ENCODE measurements at places on chromosomes 12 and 14.

GRCh38 chr12:50999093-50999492 is 27.1 kb downstream of the SLC11A2 start:
- no peak for DNase-seq

DNA sequence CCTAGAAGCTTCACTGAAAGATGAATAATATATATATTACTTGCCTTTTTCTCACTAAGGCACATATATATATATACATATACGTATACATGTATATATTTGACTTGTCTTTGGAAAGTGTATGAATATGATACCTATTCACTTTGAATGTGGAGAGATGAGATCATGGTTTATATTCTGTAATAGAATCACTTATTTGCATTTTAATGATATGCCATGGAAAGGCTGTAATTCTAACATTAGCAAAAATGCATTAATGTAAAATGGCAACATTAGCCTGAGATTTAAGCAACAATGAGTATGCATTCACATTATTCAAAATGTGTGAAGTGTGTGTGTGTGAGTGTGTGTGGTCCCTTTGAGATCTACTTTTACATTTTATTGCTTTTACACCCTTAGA is 54.5 kb upstream of the PRKD1 start:
- DNase-seq: no peak

DNA sequence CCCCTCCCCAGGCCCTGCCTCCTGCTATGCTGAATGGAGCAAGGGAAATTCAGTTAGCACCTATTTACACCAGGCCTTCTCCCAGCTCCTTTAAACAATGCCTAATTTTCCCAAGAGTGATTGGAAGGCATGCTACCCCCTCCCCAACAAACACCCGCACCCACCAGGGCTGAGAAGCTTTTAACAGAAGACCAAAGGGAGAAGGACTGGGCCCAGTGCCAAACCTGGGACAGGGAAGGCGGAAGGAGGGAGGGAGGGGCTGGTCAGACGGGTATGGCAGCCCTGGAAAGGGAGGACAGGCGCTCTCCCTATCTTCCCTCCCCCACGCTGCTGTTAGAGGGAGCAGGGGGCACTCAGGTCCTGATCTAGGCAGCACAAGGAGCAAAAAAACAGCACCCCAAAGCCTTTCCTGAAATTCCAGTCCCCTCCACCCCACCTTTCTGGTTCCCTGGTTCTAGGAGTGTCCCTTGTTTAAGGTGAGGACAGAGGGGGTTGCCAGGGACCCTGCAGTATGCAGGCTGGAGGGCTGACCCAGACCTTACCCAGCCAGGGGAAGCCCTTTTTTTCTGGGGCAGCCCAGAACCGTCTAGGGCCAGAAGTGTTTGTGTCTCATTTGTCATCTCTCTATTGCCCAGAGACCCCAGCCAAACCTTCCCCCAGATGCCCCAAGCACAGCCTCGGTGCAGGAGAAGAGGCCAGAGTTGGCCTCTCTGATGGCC is 2.4 kb upstream of the KRT8 start:
- DNase-seq: no peak

- DNase-seq: peak; percentile 67
These were observed 1.9 kb downstream of the MLXIP start for GRCh38 chr12:122080149-122081082.

GRCh38 chr12:2266666-2267620 is 214.2 kb downstream of the CACNA1C start:
- no peak for DNase-seq

GRCh38 chr12:65567820-65568219 is 256.5 kb upstream of the HMGA2 start:
- no peak for DNase-seq

- DNase-seq: no peak
These were observed 42.8 kb upstream of the SCN8A start for GRCh38 chr12:51548241-51548640.

DNA sequence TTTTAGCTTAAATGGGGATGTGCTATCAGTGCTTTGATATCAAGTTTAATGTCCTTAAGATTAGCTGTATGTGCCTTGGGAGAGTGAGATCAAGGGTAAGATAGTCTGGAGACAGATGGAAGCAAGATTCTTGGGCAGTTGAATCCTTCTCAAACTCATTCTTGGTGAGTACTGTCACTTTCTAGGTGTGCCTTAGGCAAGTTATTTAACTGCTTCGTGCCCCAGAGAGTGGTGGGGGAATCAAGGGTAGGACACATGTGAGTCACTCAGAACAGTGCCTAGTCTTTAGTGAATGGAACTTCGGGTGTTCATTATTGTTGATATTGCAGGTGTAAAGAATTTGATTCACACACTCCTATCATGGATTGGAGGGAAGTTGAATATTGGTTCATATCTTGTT is 803.7 kb downstream of the DIO2 start:
- no peak for DNase-seq

DNA sequence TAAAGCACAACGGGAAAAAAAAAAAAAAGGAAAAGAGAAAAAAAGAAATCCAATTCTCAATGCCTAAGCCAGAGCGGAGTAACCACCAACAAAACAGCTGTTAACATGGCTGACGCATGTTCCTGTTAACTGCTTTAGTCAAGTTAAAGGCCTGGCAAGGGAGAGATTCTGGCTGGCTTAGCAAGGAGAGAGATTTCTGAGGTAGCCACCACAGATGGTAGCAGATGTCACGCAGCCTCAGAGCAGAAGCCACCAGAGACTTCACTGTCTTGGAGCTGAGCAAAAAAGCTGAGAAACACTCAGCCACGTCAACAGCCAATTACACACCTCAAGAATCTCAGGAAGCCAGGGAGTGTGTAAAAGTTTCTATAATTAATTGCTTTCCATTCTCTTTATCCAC is 87.1 kb downstream of the TMCC3 start:
- no peak for DNase-seq

- no peak for DNase-seq
These were observed 53.2 kb downstream of the GOLGA5 start for GRCh38 chr14:92847278-92847677.

GRCh38 chr14:32507029-32507984 is 178.2 kb downstream of the AKAP6 start:
- DNase-seq: peak; percentile 58

DNA sequence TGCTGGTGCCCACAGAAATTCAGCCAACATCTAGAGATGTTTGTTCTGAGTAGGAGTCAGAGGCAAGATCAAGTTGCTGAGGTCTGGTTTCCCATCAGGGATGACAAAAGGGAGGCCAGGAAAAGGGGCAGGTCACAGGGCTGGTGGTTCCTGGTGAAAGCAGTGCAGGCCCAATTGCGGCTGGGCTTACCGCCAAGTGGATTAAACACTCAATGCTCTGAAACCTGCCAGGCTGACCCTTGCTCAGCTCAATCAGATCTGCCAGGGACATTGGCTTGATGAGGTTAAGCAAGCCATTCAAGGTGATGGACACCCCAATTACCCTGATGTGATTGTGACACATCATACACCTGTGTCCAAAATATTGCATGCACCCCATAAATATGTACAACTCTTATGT is 5.5 kb upstream of the OAS1 start:
- no peak for DNase-seq

DNA sequence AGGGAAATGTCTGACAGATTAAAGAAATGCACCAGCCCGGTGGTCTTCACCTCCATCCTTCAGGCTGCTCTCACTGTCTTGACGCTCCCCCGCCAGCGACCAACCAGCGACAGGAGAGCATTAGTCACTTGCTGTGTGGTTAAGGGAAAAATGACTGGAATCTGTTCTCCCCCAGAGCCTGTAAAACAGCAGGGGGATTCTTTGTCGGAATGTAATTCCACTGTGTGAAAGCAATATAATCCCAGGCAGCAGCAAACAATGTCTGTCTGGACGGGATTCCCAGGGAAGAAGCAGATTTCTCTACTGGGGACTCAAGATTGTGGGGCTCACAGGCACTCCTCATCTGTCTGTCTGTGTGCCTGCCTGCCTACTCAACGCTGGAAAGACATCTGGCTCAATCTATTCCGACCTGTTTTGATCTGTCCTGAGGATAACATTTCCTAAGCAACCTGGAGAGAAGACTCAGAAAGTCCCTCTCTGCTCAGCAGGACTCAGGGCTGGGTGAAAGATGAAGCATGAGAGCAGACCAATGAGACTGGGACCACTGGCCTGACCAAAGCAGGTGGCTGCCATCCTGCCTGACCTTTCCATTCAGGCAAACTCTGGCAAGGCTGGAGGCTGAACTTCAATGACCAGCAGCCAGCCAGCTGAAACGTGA is 54.6 kb downstream of the NUAK1 start:
- no peak for DNase-seq

DNA sequence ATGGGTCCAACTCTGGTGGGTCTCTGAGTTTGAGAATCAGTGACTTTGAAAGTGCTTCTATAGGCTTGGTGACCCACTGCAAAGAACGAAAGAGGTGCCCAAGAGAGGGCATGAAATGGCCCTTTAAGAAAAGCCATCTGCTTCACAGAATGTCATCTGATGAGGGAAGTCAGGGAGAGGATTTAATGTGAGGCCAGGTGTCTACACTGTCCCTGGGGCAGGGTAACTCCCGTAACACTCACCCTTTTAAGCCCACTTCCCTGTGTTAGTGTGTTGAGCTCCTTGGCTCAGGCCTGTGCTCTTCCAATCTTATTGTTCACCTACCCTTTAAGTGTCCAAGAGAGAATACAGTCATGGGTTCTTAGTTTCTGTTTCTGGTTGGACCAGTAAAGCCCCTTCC is 16.4 kb upstream of the SRSF5 start:
- no peak for DNase-seq

- DNase-seq: no peak
These were observed 7.2 kb upstream of the CALCOCO1 start for GRCh38 chr12:53734425-53734824.

DNA sequence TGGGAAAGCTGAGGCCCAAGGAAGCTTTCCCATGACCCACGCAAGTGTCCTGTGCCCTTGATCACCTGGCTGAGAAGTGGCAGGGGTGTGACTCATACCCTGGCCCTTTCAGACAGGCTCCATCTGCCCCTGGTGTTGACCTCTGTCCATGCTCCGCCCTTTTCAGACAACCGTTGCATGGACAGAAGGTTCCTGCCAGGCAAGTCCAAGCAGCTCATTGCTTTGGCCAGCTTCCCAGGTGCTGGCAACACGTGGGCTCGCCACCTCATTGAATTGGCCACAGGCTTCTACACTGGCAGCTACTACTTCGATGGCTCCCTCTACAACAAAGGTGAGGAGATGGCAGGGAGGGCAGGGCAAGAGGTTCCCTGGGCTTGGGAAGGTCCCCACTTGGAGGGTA is 103.5 kb downstream of the WSCD2 start:
- no peak for DNase-seq

GRCh38 chr14:100882991-100883788 is 20.3 kb downstream of the RTL1 start:
- no peak for DNase-seq

DNA sequence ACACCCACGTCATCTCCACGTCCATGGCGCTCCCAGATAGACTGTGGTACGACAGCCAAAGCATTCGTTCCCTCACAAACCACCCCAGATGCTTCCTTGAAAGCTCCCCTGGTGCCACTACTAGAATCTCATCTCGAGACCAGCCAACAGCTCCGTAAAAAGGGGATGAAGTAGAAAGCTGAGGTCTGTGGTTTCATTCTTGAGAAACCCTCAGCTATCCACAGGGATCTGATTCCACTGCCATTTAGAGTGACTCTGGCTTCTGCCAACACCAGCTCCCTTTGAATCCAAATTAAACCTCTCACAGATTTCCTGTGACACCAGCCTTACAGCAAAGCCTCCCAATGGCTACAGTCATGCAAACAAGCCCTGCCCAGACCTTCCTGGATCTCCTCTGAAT is 18.5 kb upstream of the FOXN3 start:
- peak; percentile 1 for DNase-seq

DNA sequence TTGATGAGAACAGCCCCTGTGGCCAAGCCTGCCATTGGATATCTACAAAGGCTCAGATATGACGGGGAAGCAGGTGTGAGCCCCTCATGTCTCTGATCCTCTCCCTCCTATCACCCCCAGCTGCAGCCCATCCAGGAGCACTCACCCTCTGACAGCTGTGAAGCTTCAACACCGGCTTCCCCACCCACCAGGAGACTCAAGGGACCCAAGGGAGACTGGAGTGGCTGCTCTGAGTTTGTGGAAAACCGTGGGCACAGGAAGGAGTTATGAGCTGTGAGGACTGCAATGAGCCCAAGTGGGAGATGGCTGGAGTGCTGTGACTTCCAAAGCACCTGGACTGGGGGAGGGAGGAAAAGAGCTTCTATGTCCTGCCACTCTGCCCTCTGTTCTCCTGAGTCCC is 7.9 kb downstream of the IFI27L2 start:
- DNase-seq: no peak

DNA sequence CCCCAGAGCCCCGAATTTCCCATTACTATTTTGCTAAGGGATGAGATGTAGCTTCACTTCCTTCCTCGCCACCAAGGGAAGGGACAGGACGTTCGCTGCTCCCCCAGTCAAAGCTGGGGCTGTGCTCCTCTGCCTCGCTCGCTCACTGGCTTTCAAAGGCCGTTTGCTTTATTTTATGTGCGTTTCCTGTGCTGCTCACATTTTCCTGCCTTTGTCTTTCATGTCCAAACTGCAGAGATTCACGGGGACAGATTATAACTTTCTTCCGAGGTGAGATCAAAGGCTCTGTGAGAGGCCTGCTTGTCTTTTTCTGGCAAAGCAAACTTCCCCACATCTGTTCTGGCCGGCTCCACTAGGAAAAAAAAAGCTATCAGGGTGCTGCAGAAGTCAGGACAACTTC is 76.0 kb upstream of the FZD10 start:
- DNase-seq: no peak

GRCh38 chr14:31291210-31291609 is 83.6 kb upstream of the HECTD1 start:
- peak; percentile 48 for DNase-seq

DNA sequence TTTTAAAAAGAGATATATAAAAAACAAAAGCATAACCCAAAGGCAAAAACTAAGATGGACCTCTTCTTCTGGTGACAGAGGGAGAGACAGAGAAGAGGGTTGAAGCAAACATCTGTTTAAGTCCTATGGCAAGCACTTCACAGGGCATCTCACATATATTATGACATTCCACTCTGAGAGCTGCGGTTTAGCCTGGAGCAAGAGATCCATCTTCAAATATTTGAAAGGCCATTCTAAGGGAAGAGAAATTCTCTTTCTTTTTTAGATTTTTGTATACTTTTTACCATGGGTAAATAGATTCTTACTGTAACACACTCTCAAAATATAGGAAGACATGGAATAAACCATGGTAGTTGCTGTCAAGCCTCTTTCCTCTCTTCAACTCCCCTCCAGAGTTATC is 204.1 kb downstream of the GXYLT1 start:
- no peak for DNase-seq

GRCh38 chr14:53519137-53519536 is 366.0 kb upstream of the DDHD1 start:
- DNase-seq: no peak

- no peak for DNase-seq
These were observed 102.7 kb upstream of the MAP1LC3B2 start for GRCh38 chr12:116456330-116457082.

GRCh38 chr14:105340821-105341733 is 26.5 kb downstream of the PACS2 start:
- DNase-seq: no peak

- no peak for DNase-seq
These were observed 26.7 kb upstream of the CRIP2 start for GRCh38 chr14:105447651-105448640.

GRCh38 chr14:20412411-20412810 is 890 bp downstream of the TEP1 start:
- DNase-seq: peak; percentile 19

Measured in OCI-M1 (cell line).